NCI-H1417 (cell line): ENCODE measurements at places on chromosomes 4 and X.
A peak's percentile ranks its signal among the peaks of the same experiment; 100 is the strongest.

DNA sequence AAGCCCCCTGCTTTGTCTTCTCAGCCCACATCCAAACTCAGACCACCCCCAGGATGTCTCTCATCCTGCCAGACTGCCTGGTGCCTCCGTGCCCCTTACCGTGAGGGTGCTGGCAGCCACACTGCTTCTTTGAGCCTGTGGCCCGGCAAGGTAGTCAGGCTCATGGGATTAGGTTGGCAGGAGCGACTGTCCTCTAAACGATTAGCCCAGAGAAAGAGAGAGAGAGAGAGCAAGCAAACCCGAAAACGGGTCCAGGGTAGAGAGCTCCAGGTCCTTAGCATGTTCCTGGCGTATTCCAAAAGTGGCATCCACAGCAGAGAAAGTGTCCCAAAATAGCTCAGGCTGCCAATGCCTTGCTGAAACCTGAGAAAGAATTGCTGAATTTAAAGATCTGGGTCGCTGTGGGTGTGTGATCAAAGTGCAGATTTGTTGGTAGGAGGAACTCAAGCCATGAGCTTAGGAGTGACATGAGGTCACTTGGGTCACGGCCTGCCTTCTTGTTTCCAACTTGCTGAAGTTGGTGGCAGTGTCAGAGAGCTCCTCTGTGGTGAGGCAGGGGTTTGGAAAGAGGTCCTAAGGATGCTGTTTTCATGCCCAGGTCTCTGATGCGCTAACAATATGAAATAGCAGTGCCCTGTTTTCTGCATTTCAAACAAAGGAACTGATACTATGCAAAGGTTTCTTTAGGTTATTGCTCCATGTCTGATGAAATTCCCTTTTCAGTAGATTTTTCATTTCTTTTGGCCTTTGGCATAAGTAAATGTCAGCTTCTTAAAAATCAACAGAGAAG, 81.6 kb downstream of the RTL9 start:
- DNase-seq = no peak

DNA sequence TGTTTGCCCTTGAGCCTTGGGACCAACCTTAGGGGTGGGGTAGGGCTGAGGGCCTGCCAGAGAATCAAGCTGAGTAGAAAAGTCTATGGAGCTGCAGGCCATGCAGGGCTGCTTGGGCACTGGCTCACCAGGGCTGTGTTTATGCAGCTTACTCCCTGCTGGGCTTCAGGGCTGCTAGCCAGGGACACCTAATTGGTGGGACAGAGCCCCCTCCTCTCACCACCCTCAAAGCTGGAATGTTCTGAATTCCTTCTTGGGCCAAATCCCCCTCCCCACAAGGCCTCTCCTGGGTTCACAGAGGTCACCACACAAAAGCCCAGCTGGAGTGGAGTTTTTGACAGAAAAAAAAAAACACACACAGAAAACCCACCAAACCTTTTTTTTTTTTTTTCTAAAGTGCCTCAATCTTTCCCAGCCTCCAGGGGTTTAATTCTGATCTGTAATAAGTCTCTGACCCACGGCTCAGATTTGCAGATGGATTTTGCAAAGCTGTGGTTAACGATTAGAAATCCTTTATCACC, at the start of gene CLDN2:
TSS of gene CLDN2 (plus strand) at position 471 of the 521 bp plus-strand sequence. CDS start 7,827 bp downstream, outside the sequence.
- DNase-seq = no peak

DNA sequence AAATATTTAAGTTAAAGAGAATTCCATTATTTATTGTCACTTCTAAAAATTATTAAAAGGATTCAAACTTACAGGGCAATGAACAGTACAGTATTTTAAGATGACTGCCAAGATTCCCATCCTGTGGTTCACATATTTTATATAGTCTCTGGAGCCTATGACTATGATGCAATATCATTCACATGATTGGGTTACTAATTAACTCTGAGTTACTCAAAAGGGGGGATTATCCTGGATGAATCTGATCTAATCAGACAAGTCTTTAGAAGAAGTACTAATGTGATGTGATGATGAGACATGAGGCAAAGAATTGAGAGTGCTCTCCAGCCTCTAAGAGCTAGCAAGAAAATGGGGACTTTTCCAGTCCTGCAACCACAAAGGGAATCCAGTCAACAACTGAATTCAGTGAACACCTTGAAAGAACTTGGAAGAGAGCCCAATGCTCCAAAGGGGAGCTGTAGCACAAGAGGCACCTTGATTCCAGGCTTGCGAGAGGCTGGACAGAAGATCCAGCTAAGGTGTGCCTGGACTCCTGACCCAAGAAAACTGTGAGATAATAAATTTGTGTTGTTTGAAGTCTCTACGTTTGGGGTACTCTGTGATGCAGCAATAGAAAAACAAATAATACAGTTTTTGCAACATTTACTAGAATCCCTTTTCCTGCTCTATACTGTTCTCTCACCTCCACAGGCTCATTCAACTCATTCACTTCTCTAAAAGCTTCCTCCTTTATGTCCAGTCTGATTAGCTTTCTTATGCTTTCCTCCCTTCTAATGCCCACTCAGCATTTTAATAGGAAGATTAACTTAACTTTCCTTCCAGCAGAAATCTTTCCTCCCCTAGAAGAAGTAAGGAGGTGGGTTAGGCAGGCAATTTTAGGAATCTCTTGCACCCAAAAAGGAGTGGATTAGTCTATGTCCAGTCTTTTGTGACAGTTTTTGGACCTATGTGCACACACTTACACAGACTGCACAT, 133.8 kb upstream of the LCORL start:
- DNase-seq = no peak

DNA sequence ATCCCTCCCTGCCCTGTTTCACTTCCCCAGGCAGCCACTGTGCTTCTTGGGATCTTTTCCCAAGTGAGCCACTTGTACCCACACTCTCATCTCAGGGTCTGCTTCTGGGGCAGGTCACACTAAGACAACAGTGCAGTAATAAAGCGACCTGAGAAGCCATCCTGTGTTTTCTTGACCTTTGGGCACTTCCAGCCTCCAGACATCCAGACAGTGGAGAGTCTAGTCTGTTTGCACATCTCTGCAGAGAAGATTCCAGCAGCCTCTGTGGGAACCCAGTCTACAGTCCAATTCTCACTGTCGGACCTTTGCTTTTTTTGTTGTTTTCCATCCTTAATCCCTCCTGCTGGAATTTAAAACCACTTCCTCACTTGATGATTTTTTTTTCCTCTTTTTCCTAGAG, 50.3 kb upstream of the ATP6AP2 start:
- DNase-seq = no peak

GRCh38 chr4:144574509-144574908, 71.4 kb upstream of the HHIP start:
- no peak for DNase-seq

- no peak for DNase-seq
Observed at GRCh38 chr4:123573866-123574508, 177.4 kb downstream of the SPRY1 start.

- peak; percentile 43 for DNase-seq
Observed at GRCh38 chr4:101682946-101683345, 107.6 kb upstream of the BANK1 start.

GRCh38 chr4:112168719-112169500, 23.7 kb downstream of the FAM241A start:
- no peak for DNase-seq

DNA sequence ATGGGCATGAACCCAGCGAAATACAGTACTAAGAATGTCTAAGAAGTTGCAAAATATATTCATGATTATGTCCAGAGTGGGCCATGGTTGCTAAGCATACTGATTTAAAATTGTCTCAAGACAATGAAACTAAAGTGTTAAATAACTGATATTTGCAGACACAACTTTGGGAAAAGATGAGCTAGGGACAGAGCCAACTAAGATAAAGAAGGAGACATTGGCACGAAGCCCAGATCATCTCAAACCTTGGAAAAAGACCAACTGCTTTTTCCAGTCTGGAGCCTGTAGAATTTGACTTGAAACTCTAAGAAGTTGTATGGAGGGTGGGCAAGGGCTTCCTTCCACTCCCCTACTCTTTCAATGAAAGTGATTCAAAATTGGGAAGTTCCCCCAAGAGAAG, 108.5 kb upstream of the GLRA2 start:
- no peak for DNase-seq

DNA sequence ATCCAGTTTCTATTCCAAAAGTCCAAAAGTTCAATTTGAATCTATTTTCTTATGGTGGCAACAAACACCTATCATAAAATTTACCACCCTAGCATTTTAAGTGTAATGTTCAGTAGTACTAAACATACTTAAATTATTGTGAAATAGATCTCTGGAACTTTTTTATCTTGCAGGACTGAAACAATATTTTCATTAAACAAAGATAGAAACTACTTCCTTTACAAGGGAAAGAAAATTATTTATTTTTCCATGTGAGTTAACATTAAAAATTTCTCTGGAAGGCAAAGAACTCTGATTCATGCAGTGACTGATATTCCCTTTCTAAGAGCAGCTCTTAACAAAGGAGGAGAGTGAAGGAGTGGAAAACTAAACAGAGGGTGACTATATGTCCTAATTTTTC, 40.2 kb downstream of the ADH7 start:
- no peak for DNase-seq

- no peak for DNase-seq
Observed at GRCh38 chrX:9376111-9376510, 88.7 kb upstream of the TBL1X start.

DNA sequence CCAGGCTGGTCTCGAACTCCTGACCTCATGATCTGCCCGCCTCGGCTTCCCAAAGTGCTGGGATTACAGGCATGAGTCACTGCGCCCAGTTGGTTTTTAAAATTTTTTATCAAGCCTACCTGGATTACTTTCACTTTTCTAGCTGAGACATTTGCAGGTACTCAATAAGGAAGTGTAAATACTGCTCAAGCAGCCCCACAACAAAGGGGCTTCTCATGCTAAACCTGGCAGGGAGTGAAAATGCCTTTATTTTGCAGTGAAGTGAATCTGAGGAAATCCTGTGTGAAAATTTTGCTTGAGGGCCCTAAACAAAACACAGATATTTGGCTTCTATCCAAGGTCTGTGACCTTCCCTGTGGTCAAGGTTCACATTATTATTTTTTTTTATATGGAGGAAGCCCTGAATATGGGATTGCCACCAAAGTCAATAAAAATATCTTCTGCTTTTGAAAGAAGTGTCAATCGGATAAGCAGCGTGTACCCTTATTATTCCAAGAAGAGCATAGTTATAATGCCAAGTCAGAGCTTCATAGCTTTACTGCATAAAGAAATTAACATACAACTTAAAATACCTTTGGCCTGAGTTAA, 481.0 kb downstream of the SH2D1A start:
- DNase-seq = no peak

DNA sequence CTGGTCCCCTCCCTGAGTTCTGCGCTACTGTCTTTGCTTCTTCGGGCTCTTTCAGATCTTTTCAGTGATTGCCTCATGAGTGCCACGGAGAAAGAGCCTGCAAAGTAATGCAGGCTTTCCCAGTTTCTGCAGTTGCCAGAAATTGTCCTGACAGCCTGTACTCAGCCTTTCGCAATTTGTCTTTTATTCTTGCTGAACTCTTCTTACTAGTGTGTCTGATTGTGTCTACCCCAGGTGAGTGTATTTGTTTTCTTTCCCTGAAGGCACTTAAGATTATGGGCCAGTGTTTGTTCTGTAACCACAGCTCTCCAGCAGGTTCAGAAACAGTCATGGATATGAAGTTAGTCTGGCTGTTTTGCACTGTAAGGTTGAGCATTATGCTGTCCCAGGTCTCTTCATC, 47.1 kb downstream of the FAM193A start:
- no peak for DNase-seq

- DNase-seq = no peak
Observed at GRCh38 chr4:107018344-107018735, 17.8 kb downstream of the DKK2 start.

- no peak for DNase-seq
Observed at GRCh38 chr4:88230969-88231771, 53.2 kb downstream of the PPM1K start.

- DNase-seq = no peak
Observed at GRCh38 chrX:150074175-150074574, 135.9 kb upstream of the EOLA2 start.

DNA sequence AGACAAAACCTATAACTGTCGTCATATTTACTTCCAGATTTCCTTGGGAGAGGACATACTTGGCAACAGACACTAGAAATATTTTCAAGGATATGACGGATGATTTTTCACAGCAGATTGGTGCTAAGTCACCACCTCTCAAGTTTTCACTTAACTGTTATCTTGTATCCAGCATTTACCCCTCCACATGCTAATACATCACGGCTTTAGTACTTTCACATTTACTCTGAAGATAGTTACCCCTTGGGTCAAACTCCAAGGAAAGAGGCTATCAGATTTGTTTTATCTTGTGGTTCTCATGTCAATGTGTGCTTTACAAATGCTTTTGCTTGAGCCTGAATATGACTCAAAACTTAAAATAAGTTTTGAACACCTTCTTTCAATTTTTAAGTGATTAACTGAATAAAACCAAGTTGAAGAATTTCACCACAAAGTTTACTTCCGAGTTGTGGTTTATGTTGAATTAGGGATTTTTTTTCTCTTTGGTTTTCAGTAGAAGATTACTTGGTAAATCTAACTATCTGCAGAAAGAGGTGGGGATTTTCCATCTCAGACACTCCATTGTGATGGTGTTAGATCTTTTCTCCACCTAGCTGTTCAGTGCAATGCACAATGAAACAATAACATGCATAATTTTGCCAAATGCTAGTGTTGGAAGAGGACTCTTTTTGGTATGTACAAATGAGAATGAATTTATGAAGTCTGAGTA, 75.4 kb upstream of the FAT1 start:
- no peak for DNase-seq

- DNase-seq = peak; percentile 61
Observed at GRCh38 chrX:13688384-13688957, 457 bp upstream of the RAB9A start.

DNA sequence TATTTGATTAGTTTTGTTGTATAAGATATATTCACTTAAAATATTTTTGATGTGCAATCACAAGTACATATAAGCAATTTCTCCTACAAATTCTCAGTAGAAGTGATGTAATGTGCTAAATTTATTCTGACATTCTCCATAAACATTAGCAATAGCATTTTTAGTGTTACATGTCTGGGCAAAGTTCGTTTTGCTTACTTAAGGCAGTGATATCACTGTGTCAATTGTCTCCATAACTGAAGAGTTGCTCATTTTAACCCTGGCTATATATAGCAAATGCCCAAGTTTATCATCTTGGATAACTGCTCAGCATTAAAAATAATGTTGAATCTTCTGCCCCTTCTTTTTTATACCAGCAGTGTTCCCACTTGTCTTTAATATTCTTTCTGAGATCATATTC, 340.0 kb upstream of the NDST4 start:
- no peak for DNase-seq

DNA sequence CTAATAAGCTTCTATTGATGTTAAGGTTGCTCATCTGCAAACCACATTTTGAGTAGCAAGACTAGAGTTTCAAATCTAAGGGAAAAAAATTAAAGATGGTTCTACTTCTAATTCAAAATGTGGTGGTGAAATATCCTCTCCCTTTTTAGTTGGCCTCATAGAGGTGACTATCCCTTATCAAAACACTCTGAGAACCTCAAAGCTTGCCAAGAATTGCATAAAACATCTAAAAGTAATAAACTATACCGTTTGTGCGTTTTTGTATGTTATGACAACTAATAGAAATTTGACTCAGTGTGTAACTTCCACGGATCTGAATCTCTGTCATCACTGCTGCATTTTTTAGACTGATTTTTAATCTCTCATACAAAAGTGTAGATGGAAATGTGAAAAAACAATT, 672.8 kb upstream of the GALNT7 start:
- DNase-seq = no peak

GRCh38 chr4:163284304-163284703, 48.1 kb downstream of the NPY1R start:
- no peak for DNase-seq

- DNase-seq = no peak
Observed at GRCh38 chr4:150768497-150768896, 186.5 kb downstream of the MAB21L2 start.

GRCh38 chrX:57286507-57287251, at the start of gene FAAH2:
Gene FAAH2, plus strand, starts transcription at chrX:57286706. Its CDS starts 120 bp downstream, at chrX:57286826.
- DNase-seq = peak; percentile 81
